ENCODE measurements at places on chromosomes 11 and 22. TPM values are rescaled to one million over a fixed set of nuclear protein-coding genes. Genes with fewer than 3 reads are reported as not detected.

SPCS2 gene
- 35.8 TPM for total RNA-seq

TLCD5 gene
- 9.4 TPM for total RNA-seq

KDELR3 gene
- 22.3 TPM for total RNA-seq

GALR3 gene
- not detected for total RNA-seq

GRAMD1B gene
- total RNA-seq, result 9.7 TPM

OR8A1 gene
- not detected for total RNA-seq

CNTF gene
- 1.1 TPM for total RNA-seq

OR5I1 gene
- total RNA-seq, result not detected

ADAMTS15 gene
- total RNA-seq, result 35.1 TPM

GRM5 gene
- 0.21 TPM for total RNA-seq

MRGPRX4 gene
- total RNA-seq, result not detected

P4HA3 gene
- 1.8 TPM for total RNA-seq

SCGB1D2 gene
- total RNA-seq, result not detected

NLRP14 gene
- total RNA-seq, result 0.21 TPM

SAA2 gene
- total RNA-seq, result not detected

CYTH4 gene
- 20.5 TPM for total RNA-seq

PRRG4 gene
- 5.8 TPM for total RNA-seq

SLC22A6 gene
- total RNA-seq, result not detected

PARVG gene
- 3.2 TPM for total RNA-seq

OR6A2 gene
- total RNA-seq, result 0.10 TPM

ZNF214 gene
- 3.7 TPM for total RNA-seq

APLNR gene
- total RNA-seq, result 88.2 TPM

MMP20 gene
- total RNA-seq, result not detected

PKP3 gene
- total RNA-seq, result 39.2 TPM

EFCAB6 gene
- 4.7 TPM for total RNA-seq

PLAAT5 gene
- total RNA-seq, result 2.3 TPM

OR4P4 gene
- not detected for total RNA-seq

SLC22A12 gene
- total RNA-seq, result not detected

OR5P2 gene
- not detected for total RNA-seq

NUP160 gene
- 52.5 TPM for total RNA-seq

LYVE1 gene
- 22.3 TPM for total RNA-seq

C11orf42 gene
- not detected for total RNA-seq

OR51E2 gene
- not detected for total RNA-seq

KDM4D gene
- total RNA-seq, result 0.62 TPM

CCDC87 gene
- 0.10 TPM for total RNA-seq

GGTLC2 gene
- not detected for total RNA-seq

UQCR10 gene
- total RNA-seq, result 72.9 TPM

SCN3B gene
- total RNA-seq, result 18.5 TPM

ARHGAP8 gene
- 1.1 TPM for total RNA-seq

SCARF2 gene
- 20.4 TPM for total RNA-seq

ZP1 gene
- total RNA-seq, result not detected

AP5B1 gene
- 4.6 TPM for total RNA-seq

TIMP3 gene
- 171 TPM for total RNA-seq

ACRV1 gene
- not detected for total RNA-seq

MS4A8 gene
- not detected for total RNA-seq

ANKK1 gene
- total RNA-seq, result 0.21 TPM

TNNI2 gene
- total RNA-seq, result 3,551 TPM
